ENCODE measurements at places on chromosomes 5 and 9. TPM values are rescaled to one million over a fixed set of nuclear protein-coding genes. Genes with fewer than 3 reads are reported as not detected.

LCN15 gene
- 0.13 TPM for total RNA-seq

PCDHA4 gene
- under 0.01 TPM for total RNA-seq

BAAT gene
- total RNA-seq: not detected

INSL6 gene
- not detected for total RNA-seq

FGF18 gene
- total RNA-seq: not detected

FCHSD1 gene
- total RNA-seq: 10.7 TPM

MCTP1 gene
- total RNA-seq: 38.8 TPM

TSLP gene
- total RNA-seq: under 0.01 TPM

EEIG1 gene
- total RNA-seq: 15.0 TPM

SLCO4C1 gene
- total RNA-seq: not detected

SPAG8 gene
- total RNA-seq: not detected
